ENCODE measurements at places on chromosomes 1 and 21.

DNA sequence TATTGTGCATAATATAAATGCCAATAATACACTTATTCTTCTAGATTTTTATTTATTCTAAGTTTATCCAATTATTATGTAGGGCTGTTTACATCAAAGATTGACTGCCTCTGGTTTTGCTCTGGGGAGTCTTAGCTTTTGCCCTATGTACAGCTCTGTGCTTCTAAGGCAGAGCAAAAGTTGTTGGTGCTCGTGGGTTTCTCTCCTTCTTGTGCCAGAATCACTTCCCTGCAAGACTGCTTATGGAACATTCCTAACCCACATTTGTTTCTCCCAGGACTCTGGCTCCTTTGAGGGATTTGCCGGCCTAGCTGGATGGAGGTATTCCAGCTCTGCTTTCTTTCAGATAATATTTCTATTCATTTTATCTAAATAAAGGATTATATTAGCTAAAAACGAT lies 849.1 kb downstream of the USP25 start:
- no peak for DNase-seq

DNA sequence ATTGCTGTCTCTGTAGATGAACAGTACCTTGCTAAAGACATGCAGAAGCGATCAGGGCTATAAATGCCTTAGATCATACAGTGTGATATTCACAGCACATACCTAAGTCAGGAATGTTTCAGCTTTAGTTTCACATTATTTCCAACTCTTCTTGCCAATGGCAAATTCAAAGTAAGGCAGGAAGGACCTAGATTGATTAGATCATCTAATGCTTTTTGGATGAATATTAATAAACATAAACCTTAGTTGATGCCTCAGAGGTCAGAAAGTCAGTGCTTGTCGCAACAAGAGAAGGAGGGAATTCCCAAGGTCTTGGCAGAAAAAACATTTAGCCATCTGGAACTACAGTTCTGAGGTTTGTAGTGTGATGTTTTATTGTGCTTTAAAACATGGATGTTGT lies 122.3 kb downstream of the TNFSF18 start:
- no peak for DNase-seq

- no peak for DNase-seq
These were observed 21.1 kb downstream of the HUNK start for GRCh38 chr21:31893851-31894415.

GRCh38 chr1:63691701-63692425 lies 82.0 kb upstream of the ROR1 start:
- DNase-seq, result peak; percentile 40

DNA sequence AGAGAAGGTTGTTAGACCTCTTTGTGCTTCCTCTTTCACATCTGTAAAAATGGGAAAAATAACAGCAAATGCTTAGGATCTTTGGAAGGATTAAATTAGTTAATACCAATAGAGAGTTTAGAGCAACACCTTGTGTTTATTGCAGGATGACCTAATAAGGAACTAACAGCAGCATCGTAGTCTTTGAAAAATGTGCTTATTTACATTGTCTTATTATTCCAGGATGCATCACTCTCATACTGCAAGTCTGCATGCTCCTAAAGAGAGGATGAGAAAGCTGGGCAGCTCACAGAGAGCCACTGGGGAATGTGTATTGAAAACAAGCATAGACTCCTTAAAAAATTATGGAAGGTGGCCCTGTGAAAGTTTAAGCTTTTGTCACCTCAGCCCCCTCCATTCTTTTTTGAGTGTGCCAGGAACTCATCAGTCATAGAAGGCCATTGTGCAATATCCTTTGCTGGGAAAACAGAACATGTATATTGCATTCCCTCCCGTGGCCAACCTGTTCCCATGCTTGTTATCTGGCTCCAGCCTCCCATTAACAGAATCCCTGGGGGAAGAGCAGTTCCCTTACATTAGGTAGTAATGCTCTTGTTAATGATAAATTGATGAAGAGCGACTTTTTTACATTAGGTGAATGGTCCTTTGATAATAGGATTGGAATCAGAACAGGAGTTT lies 180.7 kb downstream of the ZNF326 start:
- no peak for DNase-seq

DNA sequence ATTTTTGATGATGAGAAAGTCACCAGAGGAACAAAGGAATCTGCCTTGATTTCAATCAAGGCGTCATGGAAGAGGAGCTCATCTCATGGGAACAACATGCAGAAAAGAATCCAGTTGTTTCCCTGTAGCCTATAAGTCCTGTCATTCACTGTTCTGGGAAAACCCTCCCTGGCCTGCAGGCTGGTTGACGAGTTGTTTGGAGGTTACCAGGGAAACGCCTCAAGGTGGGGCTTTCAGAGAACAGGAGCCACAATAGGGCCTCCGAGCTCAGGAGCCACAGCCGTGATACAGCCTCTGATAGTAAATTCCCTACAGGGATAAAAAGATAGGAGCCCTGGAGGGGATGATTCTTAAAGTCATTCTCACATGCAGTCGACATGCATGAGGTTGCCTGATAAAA lies 135.2 kb downstream of the PSMG1 start:
- no peak for DNase-seq

- no peak for DNase-seq
These were observed 169.2 kb downstream of the DHRS3 start for GRCh38 chr1:12448746-12449177.

DNA sequence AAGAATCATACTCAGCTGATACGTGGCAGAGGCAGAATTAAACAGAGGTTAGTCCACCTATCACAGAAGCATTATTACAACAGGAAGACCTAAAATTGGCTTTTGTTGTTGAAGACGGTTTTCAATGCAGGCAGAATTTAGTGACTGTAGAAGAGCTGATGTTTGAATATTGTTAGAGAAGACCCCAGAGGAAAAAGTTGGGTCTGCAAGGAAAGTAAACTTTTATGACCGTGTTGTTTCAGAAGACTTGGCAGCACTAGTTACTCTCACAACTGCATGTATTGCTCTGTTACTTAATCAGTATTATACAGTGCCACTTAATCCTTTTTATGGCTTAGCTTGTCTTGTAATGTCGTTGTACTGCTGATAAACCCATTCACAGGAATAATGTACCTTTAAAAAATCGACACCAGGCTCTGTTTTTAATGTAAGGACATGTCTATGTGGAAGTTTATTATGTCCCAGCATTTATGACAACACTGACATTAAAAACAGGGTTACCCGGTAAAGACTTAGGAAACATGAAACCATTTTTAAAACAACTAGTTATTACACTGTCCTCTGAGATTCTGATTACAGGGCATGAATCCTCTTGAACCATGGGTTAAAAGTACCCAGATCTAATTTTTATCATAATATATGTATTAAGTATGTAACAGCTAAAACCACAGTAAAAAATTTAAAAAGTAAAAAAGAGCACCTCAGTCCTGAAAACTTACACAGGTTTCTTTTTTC lies 235.4 kb downstream of the TTLL7 start:
- no peak for DNase-seq

- DNase-seq, result no peak
These were observed 228.3 kb downstream of the SLC35F3 start for GRCh38 chr1:234132795-234133194.

DNA sequence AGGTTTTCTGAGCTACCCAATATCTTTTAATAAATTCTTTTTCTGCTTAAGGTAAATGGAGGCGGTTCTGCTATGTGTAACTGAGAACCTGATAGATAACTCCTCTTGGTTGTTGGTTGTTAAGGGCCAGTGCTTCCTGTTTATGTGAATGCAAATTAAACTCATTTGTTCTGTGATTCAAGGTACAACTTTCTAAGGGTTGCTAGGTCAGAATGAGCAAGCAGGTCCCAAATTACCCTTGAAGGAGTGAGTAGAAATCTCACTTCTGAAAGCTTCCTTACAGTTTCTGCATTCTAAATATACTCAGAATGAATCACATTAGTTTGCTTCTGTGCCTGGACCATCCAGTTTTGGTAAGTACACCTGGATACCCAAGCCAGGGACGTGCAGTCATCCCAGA lies 15.5 kb upstream of the FAM78B start:
- DNase-seq, result no peak

GRCh38 chr1:47471163-47471562 lies 33.3 kb downstream of the FOXD2 start:
- no peak for DNase-seq

DNA sequence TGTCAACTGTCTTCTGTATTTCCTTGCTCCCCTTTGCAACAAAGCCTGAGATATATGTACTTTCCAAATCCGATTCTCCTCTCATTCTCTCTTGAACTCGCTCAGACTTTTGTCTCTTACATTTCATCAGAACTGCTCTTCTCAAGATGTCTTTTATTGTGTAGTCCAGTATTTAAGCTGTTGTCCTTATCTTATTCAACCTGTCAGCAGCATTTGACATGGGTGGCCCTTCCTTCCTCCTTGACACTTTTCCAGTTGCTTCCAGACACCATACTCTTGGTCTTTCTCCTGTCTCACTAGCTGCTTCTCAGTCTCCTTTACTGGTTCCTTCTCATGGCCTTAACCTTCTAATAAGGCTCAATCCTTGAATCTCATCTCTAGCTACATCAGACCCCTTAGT lies 47.0 kb downstream of the TSNAX start:
- no peak for DNase-seq

DNA sequence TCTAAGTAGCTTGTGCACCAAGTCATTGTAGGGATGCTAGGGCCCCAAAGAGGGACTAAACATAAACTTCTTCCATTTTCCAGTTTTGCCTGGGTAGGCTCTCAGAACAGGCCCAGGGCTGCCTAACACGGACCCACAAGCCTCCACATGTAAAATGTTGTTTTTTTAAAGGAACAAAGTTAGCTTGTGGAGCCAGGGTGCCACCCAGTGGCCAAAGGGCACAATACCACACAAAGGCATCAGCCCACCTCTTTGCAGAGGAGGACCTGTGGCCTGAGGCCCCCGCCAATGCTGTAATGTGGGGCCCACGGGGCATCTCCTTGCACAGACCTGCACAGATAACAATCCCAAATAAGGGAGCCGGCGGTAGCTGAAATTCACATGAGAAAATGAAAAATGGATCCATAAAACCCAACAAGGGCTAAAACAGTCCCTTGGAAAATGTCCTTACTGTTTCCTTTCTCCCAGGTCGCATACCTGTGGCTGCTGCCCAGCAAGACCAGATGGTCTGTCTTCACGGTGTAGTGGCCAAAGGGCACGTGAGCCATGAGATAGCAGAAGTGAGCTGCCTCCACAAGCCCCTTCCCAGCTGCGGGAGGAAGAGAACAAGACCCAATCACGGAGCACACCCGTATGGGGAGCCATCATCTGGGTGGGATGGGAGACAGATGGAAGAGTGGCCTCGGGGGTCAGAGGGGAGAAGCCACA lies 23.8 kb downstream of the SEC16B start:
- DNase-seq, result peak; percentile 8

DNA sequence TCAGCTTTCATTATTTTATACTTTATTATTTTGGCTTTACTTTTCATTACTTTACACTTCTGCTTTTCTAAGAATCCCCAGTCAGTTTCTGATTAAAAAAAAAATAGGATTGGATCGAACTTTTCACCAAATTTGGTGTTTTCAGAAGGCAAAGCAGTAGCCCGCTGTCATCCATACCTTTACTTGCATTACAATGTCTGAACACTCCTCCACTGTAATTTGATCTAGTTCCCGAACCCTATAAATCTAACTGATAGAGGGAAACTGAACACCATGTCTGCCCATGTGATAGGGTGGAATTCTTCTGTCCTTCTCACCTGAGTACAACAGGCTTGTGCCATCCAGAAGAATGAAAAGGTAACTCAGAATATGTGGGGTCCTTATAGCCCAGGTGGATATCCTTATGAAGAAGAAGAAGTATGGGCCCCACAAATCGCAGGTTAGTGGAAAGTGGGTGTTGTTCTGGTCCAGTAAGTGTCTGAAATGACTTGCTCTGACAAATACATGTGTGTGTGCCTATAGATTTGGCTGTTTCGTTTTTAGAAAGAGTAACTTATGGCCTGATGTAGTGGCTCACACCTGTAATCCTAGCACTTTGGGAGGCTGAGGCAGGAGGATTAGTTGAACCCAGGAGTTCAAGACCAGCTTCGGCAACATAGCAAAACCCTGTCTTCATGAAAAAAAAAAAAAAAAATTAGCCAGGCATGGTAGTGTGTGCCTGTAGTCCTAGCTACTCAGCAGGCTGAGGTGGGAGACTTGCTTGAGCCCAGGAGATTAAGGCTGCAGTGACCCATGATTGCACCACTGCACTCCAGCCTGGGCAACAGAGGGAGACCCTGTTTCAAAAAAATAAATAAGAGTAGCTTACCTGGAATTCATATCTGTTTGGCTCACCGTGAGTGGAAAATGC lies 26.6 kb upstream of the CDC14A start:
- no peak for DNase-seq

DNA sequence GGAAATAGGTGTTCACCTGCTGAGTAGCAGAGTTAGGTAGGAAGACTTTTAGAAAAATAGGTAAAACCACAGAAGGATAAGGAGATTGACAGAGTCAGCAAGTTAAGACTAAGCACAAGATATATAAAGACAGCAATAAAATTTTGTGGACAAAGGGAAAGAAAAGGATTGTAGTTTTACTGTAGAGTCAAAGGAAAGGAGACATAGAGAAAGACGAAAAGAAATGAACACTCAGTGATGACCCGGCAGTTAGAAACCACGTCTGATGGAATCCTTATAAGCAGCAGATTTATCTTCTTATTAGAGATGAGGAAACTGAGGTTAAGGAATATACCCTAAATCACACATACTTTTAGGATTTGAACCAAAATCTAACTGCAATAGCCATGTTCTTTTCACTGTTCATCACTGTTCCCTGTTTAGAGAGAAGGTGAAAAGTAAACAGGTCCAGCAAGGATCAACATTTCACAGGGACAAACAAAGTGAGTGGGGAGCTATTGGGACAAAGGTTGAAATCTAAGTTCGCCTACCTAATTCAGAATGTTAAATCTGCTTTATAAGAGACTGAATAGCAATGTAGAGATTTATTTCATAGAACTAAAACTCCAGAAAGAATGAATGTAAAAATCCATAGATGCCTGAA lies 6.8 kb downstream of the FRRS1 start:
- no peak for DNase-seq

- no peak for DNase-seq
These were observed 35.9 kb downstream of the CSF1 start for GRCh38 chr1:109946511-109946910.

- no peak for DNase-seq
These were observed 44.4 kb upstream of the LCE5A start for GRCh38 chr1:152466217-152466616.

GRCh38 chr1:43241413-43241836 lies 28.4 kb upstream of the TMEM125 start:
- DNase-seq, result no peak

- DNase-seq, result no peak
These were observed 991 bp downstream of the PYGO2 start for GRCh38 chr1:154960446-154961136.

GRCh38 chr1:237760951-237761350 lies 129.8 kb downstream of the ZP4 start:
- no peak for DNase-seq

Data from CD4-positive, alpha-beta T cell treated with Interferon alpha-2 for 1 hour (primary cell).